ENCODE measurements at places on chromosomes 11 and 22. TPM values are rescaled to one million over a fixed set of nuclear protein-coding genes. Genes with fewer than 3 reads are reported as not detected.
A peak's percentile ranks its signal among the peaks of the same experiment; 100 is the strongest.

DNA sequence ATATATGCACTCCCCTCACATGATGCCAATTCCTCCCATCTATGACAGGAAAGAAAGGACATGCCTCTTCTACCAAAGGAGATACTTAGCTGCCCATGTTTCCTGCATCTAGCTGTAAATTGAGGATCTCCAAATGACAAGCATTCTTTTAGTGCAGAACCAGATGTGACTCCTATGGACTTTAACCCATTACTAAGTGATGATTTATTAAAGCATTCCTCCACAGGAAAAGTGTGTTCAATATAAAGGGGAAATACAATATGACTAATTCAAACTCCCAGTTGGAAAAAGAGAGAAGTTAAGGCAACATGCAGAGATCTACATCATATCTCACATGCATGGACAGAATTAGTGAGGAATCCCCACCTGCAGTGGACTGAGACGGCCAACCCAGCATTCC is 221.3 kb downstream of the FAM76B start:
- no peak for DNase-seq

DNA sequence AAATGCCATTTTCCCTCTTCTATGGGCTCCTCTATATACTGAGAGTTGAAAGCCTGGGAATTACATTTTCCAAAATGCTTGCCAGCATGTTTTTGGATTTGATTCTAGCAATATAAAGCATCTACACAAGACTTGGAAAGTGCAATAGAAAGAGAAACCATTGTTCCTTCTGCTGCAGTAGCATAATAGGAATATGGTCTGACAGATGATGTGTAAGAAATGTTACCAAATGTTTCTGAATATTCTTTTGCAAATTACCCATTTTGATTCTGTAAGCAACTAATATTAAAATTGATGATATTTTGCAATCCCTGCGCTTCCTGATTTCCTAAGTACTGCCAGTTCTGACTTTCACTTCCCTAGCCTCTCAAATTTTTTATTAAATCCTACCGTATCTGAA is 61.6 kb downstream of the CASP12 start:
- DNase-seq: no peak

DNA sequence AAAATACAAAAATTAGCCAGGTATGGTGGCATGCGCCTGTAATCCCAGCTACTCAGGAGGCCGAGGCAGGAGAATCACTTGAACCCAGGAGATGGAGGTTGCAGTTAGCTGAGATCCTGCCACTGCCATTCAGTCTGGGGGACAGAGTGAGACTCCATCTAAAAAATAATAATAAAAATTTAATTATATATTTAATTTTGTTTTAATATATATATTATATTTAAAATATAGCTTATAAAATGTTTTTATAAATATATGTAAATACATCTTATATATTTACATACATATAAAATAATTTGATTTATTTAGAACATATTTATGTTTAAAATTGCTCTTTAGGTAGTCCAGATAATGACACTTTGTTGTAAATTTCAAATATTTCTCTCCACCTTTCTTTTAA is 82.9 kb downstream of the SPON1 start:
- DNase-seq: no peak

- no peak for DNase-seq
Observed at GRCh38 chr11:73931039-73931645, 19.7 kb upstream of the DNAJB13 start.

- DNase-seq: no peak
Observed at GRCh38 chr11:74506823-74507222, 13.3 kb upstream of the LIPT2 start.

- DNase-seq: no peak
Observed at GRCh38 chr11:2222451-2222850, 47.9 kb downstream of the ASCL2 start.

DNA sequence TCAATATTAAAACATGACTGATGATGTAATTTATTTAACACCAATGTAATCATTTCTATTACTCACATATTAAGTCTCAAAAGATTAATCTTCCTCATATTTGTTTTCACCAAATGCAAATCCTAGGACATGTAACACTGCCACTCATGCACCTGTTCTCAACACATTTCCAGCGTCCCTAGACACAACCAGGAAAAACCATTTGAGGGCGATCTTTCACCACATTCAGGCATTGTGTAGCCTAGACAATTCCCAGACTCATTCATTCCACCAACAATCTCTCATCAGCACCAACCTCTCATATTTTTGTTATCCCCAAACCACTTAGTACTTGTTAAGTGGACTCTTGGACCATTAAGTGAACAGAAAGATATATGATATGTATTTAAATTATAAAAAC is 66.1 kb downstream of the SLC36A4 start:
- DNase-seq: no peak

- no peak for DNase-seq
Observed at GRCh38 chr11:125468852-125469251, 27.2 kb downstream of the FEZ1 start.

GRCh38 chr11:112610996-112611750 is 350.0 kb upstream of the NCAM1 start:
- no peak for DNase-seq

GRCh38 chr22:17972385-17973191 is 51.8 kb downstream of the MICAL3 start:
- no peak for DNase-seq

GRCh38 chr11:23288003-23288783 is 427.9 kb upstream of the CCDC179 start:
- no peak for DNase-seq

- no peak for DNase-seq
Observed at GRCh38 chr11:102615077-102615893, 9.8 kb downstream of the MMP20 start.

- peak; percentile 52 for DNase-seq
Observed at GRCh38 chr11:1574238-1574932, 2.3 kb upstream of the DUSP8 start.

GRCh38 chr11:74620531-74620930 is 28.1 kb downstream of the POLD3 start:
- no peak for DNase-seq

DNA sequence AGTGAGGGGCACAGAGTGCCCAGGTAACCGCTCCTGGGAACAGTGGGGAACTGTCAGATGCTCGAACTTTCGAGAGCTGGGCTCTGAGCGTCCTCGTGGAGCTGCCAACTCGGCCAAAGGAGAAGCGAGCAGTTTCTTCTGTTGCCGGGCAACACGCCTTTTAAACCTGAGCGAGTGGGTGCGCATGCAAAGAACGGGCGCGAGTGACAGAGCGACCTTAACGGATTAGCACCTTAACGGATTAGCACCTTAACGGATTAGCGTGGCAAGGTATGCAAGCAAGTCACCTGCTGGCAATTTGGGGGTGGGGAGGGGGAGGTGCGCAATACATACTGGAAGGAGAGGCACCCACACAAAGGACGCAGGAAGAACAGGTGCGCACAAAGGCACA is 61.8 kb upstream of the PRODH start:
- no peak for DNase-seq

GRCh38 chr11:67381244-67381972 is 8.0 kb upstream of the CLCF1 start:
- no peak for DNase-seq

GRCh38 chr11:114784216-114784615 is 105.9 kb downstream of the NXPE2 start:
- DNase-seq: no peak

DNA sequence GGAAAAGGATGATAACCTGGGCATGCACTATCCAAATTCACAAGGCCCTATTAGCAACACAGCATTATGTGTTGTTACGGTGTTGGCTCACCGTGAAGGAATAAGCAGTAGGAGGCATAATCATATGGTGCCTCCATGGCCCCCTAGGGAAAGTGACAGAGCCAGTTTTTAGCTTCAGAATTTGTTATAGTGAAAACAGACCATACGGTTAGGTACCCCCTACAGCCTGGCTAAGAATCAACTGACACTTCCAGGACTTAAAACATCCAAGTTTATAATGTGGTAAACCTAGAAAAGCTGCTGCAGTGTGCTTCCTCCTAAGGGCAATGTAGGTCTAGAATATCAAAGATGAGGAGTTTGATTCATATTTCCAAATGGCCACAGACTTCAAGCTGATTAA is 30.4 kb downstream of the KIF18A start:
- DNase-seq: no peak

DNA sequence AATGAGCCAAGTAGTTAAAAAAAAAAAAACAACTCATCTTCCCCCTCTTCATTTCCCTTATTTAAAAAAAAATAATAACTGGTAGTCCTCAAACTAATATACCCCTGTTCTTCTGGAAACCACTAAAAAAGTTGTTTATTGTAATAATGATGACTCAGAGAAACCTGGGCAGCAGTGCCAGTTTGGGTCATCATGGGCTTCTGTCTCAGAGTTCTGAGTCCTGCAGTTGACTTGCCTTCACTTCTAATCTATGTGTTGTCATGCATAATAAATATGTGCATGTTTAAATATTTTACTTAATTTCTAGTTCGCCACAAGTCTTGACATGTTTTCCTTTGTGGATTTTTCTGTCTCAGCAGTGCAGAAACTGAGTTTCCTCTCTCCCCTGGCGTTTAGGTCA is 46.8 kb downstream of the PPP2R1B start:
- DNase-seq: no peak

GRCh38 chr11:33480626-33481025 is 220.0 kb downstream of the C11orf91 start:
- no peak for DNase-seq

DNA sequence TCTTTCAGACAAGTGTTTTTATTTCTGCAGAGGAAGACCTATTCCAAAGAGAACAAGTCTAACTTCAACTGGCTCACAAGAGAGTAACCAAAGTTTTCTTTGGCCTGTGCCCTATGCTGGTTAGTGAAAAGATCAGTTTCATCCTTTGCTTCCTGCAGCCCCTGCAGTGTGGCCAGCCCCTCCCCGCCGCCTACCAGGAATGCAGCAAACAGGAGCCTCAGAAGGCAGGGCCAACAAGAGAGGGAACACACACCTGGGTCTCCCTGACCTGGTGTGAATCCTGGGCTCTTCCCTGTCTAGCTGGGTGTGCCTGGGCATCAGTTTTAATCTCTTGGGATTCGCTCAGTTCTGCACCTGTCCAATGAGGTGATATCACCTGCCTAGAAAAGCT is 21.5 kb upstream of the SCARF2 start:
- no peak for DNase-seq

DNA sequence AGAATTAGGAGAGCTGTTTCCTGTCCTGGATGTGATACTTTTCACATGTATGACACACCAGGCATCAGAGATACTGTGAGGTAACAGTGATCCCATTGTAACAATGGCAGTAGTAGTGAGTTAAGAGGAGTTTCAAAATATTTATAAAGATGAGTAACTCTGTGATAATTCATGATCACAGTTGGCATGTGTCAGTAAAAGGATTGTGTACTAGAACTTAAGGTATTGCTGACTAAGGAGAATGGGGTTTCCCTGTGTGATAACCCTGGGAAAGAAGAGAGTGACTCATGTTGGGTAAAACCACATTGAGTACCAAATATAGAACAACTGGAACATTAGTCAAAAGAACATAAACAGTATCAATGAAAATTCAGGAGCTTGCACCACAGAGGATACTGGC is 22.9 kb upstream of the SLC5A1 start:
- no peak for DNase-seq

- no peak for DNase-seq
Observed at GRCh38 chr11:102551169-102551781, 20.7 kb upstream of the MMP7 start.

DNA sequence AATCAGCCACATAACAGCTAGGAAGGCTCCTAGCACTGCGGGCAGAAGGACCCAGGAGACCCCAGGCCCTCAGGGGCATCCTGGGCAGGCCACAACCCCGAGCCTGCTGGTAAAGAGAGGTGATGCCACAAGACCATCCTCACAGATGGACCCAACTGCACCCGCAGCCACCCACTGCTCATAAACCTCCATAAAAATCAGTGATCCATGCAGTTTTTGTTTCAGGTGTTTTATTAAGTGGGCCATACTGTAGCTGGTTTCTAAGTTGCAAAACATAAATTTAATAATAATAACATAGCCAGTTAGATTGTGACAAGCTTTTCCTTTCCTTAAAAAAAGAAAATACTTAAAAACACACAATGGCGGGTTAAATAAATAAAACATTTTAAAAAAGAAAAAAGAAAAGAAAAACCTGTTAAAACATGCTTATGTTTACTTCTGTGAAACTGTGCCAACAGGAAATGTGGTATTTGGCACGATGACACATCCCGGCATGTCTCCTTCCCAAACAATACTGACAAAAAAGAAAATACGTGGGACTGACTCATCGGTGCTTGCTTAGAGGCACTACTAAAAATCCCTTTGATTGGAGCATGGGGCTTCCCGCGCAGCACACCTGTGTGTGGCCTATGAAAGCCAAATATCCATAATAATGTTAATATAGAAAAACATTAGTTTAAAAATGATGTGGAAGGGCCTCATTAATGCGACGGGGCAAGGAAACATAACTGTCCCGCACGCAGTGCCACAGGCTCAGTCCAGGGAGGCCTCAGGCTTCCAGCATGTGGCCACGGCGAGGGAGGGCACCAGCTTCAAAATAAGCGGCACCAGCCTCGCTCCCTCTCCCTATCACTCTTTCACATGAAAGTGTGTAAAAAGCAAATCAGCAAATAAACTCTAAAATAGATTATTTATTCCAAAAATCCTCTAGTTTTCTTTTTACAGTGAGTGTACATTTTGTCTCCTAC is 47.5 kb upstream of the SCUBE2 start:
- peak; percentile 22 for DNase-seq

GRCh38 chr11:23502389-23502788 is 642.1 kb upstream of the CCDC179 start:
- DNase-seq: no peak

- peak; percentile 81 for DNase-seq
Observed at GRCh38 chr22:43263645-43264514, 76.9 kb upstream of the TTLL12 start.

DNA sequence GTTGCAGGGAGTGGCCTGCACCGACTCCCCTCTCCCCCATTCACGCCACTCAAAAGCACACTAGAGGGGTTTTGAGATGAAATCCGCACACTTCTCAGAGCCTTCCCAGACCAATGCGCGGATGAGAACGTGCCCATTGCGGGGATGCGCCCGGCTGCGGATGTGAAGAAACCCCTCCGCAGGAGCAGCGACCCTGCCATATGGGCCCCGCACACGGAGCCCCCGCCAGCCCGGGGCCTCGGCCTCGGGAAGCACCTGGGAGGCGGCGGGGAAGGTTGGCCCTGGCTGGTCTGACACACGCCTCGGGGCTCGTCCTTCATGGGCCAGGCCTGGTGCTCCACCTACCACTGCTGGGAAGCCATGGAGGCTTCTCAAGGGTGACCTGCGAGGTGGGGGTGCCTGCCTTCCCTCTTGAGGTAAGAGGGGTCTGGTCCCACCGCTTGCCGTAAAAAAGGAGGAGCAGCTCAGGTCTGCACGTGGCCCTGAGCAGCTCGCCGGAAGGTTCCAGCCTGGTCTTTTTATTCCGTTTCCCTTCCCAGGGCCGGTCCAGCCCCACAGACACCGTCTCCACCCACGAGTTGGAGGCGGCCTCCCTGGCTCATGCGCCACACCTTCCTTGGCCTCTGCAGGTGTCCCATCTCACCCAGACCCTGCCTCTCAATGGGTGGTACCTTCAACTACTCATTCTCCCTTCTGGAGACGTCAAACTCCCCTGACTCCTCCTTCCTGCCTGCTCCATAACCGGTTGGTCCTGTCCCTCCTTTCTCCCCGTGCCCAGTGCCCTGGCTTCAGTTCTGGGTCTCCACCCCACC is 39.4 kb downstream of the TRMU start:
- no peak for DNase-seq

The PLAAT3 gene
- 0.90 TPM for total RNA-seq

The TTLL12 gene
- total RNA-seq: 126 TPM

The OR51E2 gene
- total RNA-seq: not detected

The CYP2R1 gene
- total RNA-seq: 5.3 TPM

The ACRV1 gene
- not detected for total RNA-seq

The ART1 gene
- not detected for total RNA-seq

The CERK gene
- total RNA-seq: 47.3 TPM

The CABP4 gene
- total RNA-seq: 1.1 TPM

The MS4A15 gene
- not detected for total RNA-seq

The GGT5 gene
- 0.19 TPM for total RNA-seq

The OR52E8 gene
- total RNA-seq: not detected

Measured in activated T-cell treated with anti-CD3 and anti-CD28 coated beads, Interleukin-2, amount 50 U/mL, for 4 hours (primary cell).